ENCODE measurements at places on chromosomes 5 and 9.

DNA sequence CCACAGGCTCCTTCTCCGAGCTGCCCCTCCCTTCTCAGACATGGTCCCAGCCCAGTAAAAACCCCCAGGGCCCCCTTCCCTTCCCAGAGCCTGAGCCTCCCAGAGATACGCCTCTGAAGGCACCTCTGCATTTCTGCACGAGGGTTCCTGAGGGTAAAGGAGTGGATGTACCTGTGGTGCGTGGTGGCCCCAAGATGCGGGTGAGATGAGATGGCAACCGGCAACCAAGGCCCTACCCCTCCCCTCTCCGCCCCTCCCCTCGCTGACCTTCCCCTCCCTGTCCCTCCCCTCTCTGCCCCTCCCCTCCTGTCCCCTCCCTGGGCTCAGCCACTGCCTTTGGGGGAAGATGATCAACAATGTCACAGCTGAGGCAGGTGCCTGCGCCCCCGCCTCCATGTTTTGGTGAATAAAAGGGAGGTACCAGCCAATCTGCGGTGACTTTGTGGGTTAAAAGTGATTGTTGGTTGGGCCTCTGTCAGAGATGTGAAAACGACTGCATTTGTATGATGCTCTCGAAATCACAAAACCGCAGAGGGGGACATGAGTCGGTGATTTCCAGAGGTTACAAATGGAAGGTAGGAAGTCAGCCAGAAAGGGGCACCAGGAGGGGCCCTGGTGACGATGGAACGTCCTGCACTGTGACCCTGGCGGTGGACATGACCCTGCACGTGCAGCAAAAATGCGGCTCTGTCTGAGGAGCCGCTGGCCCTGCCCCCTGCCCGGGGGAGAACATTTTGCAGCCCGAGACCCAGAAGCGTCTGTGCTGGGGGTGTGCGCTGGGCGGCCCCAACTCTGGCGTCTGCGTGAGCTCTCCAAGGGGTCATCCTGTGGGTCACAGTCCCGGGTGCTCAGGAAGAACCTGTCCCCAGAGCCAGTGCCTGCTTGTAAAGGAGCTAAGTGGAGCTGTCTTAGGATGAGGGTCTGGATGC, 3.7 kb downstream of the LCN9 start:
- no peaks in the 10 kb centered on the region for H3K36me3 ChIP-seq
- H3K4me1 ChIP-seq: no peaks in the 10 kb centered on the region

DNA sequence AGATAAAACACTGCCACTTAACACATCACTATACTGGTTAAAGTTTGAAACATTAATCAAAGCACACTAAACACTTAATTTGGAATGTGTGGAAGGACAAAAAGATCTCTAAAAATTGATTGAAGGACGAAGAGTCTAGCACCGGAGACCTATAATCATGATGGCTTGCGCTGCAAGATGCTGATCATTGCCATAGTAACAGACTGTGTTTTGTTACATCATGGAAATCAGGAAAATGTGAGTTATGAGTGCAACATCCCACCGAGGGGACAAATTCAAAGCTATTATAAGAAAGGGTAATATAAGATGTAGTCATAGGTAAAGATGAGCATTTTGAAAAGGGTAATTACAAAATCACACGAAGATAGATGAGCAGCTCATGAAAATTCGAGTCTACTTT, 278.8 kb upstream of the CTNND2 start:
- no peak overlapping the region for H3K4me3 ChIP-seq
- no peak overlapping the region for H3K27ac ChIP-seq
- H3K4me1 ChIP-seq: no peaks in the 10 kb centered on the region

- peaks cover 21% of the 10 kb centered on the region for H3K4me1 ChIP-seq
- H3K27ac ChIP-seq: no peak overlapping the region
- H3K36me3 ChIP-seq: no peaks in the 10 kb centered on the region
Measured at GRCh38 chr5:135977375-135977928, 22.7 kb upstream of the LECT2 start.

- no peaks in the 10 kb centered on the region for H3K36me3 ChIP-seq
- no peaks in the 10 kb centered on the region for H3K27me3 ChIP-seq
- peak overlapping the region; percentile 99 for H3K27ac ChIP-seq
- no peak for DNase-seq
Measured at GRCh38 chr5:95962785-95963184, 1.1 kb upstream of the ELL2 start.

- H3K4me1 ChIP-seq: no peaks in the 10 kb centered on the region
- DNase-seq: no peak
- H3K36me3 ChIP-seq: no peaks in the 10 kb centered on the region
Measured at GRCh38 chr5:178114325-178115135, 1.2 kb downstream of the N4BP3 start.

- H3K4me1 ChIP-seq: no peaks in the 10 kb centered on the region
- DNase-seq: no peak
- no peak overlapping the region for H3K27ac ChIP-seq
- no peak overlapping the region for H3K4me3 ChIP-seq
- H3K27me3 ChIP-seq: no peaks in the 10 kb centered on the region
Measured at GRCh38 chr9:84716217-84716616, 46.7 kb downstream of the NTRK2 start.

GRCh38 chr5:73716284-73716808, 90.3 kb downstream of the ARHGEF28 start:
- no peaks in the 10 kb centered on the region for H3K4me1 ChIP-seq
- H3K27me3 ChIP-seq: no peaks in the 10 kb centered on the region
- H3K4me3 ChIP-seq: no peak overlapping the region
- H3K27ac ChIP-seq: no peak overlapping the region
- no peaks in the 10 kb centered on the region for H3K36me3 ChIP-seq

DNA sequence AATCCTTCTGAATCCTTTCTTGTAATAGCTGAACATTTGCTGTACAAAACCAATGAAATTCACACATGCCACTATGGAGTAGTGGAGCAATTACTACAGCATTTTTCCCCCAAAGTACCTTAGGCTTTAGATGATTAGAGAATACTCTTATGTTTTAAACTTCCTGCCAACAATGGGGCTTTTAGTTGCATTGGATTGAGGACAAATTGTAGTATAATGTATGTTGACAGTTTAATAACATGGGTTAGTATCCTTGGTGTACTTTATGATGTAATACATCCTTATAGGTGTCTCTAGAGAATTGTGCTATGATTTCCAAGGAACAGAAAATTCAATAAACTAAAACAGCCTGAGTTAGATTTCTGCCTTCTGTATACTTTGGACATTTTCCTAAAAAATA, 422.7 kb upstream of the GRAMD2B start:
- H3K4me1 ChIP-seq: peaks cover 30% of the 10 kb centered on the region
- H3K27me3 ChIP-seq: no peaks in the 10 kb centered on the region

GRCh38 chr5:113179156-113179555, 202.6 kb downstream of the DCP2 start:
- peaks cover 19% of the 10 kb centered on the region for H3K4me1 ChIP-seq
- no peak overlapping the region for H3K27ac ChIP-seq
- H3K27me3 ChIP-seq: no peaks in the 10 kb centered on the region
- H3K4me3 ChIP-seq: no peak overlapping the region
- DNase-seq: no peak

DNA sequence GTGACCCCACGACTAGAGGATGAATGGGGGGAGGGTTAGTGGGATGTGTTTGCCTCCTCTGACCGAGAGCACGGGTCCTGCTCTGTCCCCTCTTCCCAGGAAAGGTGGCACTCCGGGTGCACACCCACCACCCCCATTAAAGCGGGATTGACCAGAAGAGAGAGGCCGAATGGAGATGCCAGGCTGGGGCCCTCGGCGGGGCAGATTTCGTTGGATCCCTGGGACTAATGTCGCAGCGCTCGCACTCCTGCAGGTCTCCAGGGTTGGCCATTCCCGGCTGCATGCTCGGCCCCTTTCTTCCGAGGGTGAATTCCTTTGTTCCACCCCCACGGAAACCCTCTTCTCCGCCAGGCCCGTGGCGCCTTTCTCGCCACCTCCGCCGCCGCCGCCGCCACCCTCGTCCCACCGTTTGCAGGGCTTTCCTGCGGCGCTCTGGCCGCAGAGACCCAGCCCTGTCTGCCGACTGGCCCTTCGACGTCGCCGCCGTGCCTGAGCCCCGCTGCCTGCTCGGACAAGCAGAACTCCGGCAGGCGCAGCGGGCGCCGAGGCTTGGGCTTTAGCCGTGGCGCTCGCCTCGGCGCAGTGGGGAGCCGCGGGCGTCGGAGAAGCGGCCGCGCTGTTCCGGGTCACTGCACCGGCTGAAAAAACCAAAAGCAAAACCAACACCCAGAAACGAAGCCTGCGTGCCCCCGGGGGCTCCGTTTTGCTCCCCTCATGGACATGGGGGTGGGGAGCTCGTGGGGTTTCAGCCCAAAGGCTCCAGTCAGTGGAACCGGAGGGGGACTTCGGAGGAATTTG, 11.8 kb downstream of the LMX1B start:
- no peaks in the 10 kb centered on the region for H3K36me3 ChIP-seq
- peaks cover 70% of the 10 kb centered on the region for H3K27me3 ChIP-seq
- DNase-seq: no peak
- peak overlapping the region; percentile 13 for H3K4me3 ChIP-seq
- H3K27ac ChIP-seq: no peak overlapping the region

DNA sequence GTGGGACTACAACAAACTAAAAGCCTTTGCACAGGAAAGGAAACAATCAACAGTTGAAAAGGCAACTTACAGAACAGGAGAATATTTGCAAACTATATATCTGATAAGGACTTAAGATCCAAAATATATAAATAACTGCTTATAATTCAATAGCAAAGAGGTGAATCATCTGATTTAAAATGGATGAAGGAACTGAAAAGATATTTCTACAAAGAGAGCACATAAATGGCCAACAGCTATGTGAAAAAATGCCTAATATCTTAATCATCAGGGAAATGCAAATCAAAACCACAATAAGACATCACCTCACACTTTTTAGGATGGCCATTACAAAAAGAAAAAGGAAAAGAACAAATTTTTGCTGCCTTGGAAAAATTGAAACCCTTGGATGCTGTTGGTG, 100.4 kb downstream of the LURAP1L start:
- no peak for DNase-seq
- no peak overlapping the region for H3K4me3 ChIP-seq
- H3K27ac ChIP-seq: no peak overlapping the region
- H3K4me1 ChIP-seq: no peaks in the 10 kb centered on the region

GRCh38 chr9:3857673-3858072, 331.9 kb upstream of the RFX3 start:
- no peaks in the 10 kb centered on the region for H3K4me1 ChIP-seq
- no peaks in the 10 kb centered on the region for H3K36me3 ChIP-seq
- no peaks in the 10 kb centered on the region for H3K27me3 ChIP-seq

DNA sequence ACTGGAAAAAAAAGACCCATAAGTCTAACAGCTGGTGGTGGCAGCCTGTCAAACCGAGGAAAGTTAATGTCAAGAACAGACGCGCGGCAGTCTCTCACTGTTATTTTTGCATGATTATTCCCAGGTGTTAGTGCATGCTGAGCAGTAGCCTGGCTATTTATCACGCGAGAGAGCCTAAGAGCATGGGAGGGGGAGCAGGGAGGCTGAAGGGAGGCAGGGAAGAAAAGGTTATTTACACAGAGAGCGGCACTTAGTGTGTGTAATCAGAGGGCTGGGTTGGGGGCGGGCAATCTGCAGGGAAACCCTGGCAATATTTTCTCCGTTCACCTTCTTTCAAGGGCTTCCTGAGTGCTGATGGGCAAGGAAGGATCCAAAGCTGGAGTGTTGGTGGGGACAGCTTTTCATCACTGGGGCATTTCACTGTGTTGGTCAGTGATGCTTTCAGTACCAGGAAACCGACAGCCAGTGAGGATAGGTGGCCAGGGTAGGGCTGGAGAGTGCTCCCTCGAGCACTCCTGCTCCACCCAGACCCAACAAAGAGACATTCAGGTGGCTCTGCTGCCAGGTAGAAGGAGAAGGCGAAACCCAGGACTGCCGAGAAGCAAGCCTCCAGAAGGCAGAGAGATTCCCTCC, 39.6 kb downstream of the ZNF608 start:
- no peaks in the 10 kb centered on the region for H3K27me3 ChIP-seq
- H3K36me3 ChIP-seq: no peaks in the 10 kb centered on the region
- H3K27ac ChIP-seq: peak overlapping the region; percentile 70
- no peaks in the 10 kb centered on the region for H3K4me1 ChIP-seq
- peak overlapping the region; percentile 9 for H3K4me3 ChIP-seq

GRCh38 chr5:107329850-107330249, 340.9 kb downstream of the EFNA5 start:
- H3K27me3 ChIP-seq: no peaks in the 10 kb centered on the region
- no peaks in the 10 kb centered on the region for H3K4me1 ChIP-seq
- no peaks in the 10 kb centered on the region for H3K36me3 ChIP-seq
- H3K4me3 ChIP-seq: no peak overlapping the region

DNA sequence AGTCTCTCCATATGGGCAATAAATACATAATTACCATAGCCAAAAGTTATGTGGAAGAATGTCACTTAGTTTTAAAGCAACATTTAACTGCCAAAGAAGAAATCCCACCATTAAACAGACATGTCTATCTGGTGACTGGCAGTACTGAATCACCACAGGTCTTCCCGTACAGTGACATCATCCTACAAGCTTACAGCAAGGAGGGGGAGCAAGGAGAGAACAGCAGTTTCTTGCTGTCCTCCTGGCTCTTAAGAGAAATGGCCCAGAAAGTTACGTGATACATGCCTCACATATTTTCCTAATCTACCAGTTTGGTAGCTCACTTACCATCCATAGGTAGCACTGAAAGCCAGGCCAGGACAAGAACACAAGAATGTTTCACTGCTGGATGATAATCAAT, 671.0 kb downstream of the DMRTA1 start:
- H3K27me3 ChIP-seq: no peaks in the 10 kb centered on the region
- no peak overlapping the region for H3K4me3 ChIP-seq
- H3K4me1 ChIP-seq: no peaks in the 10 kb centered on the region
- H3K36me3 ChIP-seq: no peaks in the 10 kb centered on the region
- no peak overlapping the region for H3K27ac ChIP-seq

GRCh38 chr9:30504502-30504905, 1879.9 kb upstream of the ACO1 start:
- no peak for DNase-seq
- no peak overlapping the region for H3K4me3 ChIP-seq
- H3K36me3 ChIP-seq: no peaks in the 10 kb centered on the region
- H3K27ac ChIP-seq: no peak overlapping the region

DNA sequence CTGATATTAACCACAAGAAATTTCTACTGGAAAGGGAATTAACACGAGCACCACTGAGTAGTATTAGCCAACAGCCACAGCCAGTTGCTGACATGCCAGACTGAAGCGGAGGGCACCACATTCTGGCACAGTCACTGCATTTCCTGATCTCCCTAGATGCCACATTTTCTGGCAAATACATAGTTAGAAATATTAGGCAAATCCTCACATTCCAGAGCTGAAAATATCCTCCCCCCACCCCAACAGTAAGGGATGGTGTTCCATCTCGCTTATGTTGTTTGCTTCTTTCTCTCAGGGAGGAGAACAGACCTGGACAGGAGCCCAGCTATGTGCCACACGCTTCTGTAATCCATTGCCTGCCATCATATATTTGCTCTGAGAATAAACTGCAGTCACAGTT, 32.8 kb upstream of the MCTP1 start:
- no peak for DNase-seq
- H3K4me3 ChIP-seq: no peak overlapping the region
- no peaks in the 10 kb centered on the region for H3K36me3 ChIP-seq
- peaks cover 4% of the 10 kb centered on the region for H3K27me3 ChIP-seq
- H3K27ac ChIP-seq: no peak overlapping the region
- H3K4me1 ChIP-seq: peaks cover 5% of the 10 kb centered on the region

DNA sequence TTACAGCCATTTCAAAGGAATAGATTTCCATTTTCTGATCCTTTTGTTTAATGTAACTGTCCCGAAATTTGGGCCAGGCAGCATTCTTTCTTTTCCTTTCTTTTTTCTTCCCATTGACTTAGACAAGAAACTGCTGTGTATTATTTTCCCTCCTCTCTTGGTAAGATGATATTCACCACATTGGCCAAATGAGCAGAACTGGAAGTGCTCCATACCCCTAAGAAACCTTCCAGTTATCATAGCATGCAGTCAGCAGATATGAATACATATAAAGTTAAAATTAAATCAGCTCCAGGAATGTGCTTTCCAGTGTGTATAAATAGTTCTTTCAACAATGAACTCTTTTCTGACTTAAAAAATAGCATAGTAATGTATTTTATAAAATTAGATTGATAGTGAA, 168.5 kb upstream of the GAS1 start:
- no peak for DNase-seq
- no peak overlapping the region for H3K4me3 ChIP-seq
- no peaks in the 10 kb centered on the region for H3K27me3 ChIP-seq
- no peaks in the 10 kb centered on the region for H3K36me3 ChIP-seq
- H3K4me1 ChIP-seq: peaks cover 43% of the 10 kb centered on the region

Measured in sigmoid colon (tissue), 7 donors.